ENCODE measurements at places on chromosomes 5 and 9.

GRCh38 chr5:172473427-172473826 lies 19.1 kb upstream of the SH3PXD2B start:
- DNase-seq = no peak

DNA sequence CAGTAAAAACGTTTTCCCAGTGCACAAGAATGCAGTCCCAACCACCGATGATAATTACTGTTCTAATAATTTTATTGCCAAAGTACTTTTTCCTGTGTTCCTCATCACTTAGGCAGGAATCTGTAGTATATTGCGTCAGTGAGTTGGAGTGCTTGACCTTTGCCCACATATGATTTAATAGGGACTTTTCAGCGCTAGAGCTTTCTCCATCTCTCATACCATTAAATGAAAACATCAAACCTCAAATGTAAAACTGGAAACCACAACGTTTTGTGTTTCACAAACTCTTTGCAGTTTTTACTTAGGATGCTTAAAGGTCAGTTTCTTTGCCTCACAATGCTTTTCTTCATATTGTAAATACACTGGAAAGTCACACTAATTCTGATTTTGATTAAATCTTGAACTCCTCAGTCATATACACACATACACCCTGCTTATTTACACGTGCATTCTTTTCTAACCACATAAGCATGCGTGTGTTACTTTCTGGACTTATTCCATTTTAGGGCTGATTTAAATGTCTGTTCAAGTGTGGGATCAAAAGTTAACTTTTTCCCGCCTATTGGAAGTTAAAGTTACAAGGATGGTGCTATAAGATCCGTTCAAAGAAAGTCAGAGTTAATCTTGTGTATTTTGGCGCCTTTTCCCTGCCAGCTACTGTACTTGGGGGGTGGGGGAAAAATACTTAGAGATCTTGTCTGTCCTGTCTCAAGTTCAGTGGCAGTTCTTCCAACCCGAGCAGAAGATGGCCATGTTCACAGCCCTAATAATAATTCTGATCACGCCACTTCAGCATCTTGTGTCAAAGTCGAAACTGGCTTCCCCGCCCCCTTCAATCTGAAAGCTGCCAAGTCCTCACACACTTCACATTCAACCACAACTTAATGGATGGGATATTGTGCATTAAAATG lies 6.6 kb upstream of the NFIB start:
- DNase-seq = no peak

GRCh38 chr5:168693883-168694282 lies 114.7 kb upstream of the PANK3 start:
- DNase-seq = no peak

GRCh38 chr5:55692509-55692908 lies 19.6 kb downstream of the SLC38A9 start:
- DNase-seq = no peak

GRCh38 chr9:114518599-114519022 lies 13.3 kb upstream of the WHRN start:
- no peak for DNase-seq

GRCh38 chr5:20605732-20606525 lies 617.9 kb upstream of the CDH18 start:
- DNase-seq = no peak

GRCh38 chr9:135227641-135228251 lies 140.3 kb downstream of the OLFM1 start:
- no peak for DNase-seq

Measured in retina (tissue), 1 donor.